ENCODE measurements at places on chromosomes 2 and 18.

DNA sequence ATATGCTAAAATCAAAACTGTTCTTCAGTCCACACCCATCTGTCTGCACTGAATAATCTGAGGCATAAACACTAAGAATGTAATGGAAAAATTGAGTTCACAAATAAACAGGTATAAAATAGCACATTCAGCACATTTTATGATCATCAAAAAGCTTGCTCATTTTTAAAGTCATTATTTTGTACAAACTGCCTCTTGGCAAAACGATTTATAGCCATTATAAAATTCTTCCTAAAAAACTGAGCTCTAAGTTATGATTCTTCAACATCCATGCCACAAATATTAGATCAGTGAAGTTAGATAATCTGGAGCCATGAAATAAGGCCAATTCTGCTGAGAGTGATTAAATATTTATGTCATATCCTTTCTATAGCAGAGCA is 233.5 kb downstream of the DYM start:
- DNase-seq, result no peak

- no peak for DNase-seq
These were observed 78.8 kb upstream of the FAM136A start for GRCh38 chr2:70380621-70381020.

- no peak for DNase-seq
These were observed 767.7 kb downstream of the TSN start for GRCh38 chr2:122523143-122523542.

DNA sequence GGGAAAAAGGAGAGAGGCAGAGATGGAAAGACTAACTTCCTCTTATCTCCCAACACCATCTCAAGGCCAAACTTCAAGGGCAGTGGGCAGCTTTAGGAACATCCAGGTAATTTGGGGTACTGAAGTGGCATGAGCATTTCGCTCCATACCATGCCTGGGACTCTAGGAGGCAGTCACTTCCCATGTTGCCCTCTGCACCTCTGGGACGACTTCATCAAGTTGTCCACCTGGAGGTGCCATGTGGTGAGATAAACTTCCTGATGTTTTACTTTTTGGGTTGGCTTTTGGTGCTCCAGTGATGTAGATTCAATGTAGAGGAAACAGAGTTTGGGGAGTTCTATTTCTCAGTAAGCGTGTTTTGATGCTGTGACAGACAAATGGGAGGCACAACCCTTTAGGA is 56.3 kb upstream of the UPP2 start:
- DNase-seq, result no peak

DNA sequence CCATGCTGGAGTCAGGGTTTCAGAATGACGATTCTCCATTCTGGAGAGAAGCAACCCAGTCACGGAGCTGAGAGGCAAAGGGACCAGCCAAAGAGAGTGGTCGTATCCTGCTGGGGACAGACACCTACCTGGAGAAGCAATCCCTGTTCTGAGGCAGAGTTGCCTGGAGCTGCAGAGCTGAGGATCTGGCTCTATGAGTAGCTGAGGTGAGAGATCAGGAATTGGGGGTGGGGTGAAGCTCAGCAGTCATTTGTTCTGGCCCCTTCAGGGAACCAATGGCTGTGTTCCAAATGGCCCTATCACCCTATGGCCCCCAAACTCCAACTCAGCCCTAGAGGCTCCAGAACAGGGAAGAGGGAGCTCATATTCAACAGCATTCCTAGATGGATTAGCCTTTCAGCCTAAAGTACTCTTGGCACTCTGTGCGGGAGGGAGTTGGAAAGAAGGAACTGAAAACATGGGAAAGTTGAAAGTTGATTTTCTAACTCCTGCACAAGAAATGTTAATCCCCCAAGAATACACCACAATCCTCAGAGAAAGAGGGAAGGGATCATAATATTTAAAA is 3.3 kb upstream of the ATRAID start:
- DNase-seq, result no peak

- no peak for DNase-seq
These were observed 424.0 kb upstream of the FANCL start for GRCh38 chr2:58665154-58665553.

GRCh38 chr2:11290713-11291112 is 53.7 kb downstream of the ROCK2 start:
- DNase-seq, result no peak
